AML-193 (cell line): ENCODE measurements at places on chromosomes 6 and 20.

GRCh38 chr6:6654599-6655575 lies 66.4 kb downstream of the LY86 start:
- DNase-seq = peak; percentile 51

DNA sequence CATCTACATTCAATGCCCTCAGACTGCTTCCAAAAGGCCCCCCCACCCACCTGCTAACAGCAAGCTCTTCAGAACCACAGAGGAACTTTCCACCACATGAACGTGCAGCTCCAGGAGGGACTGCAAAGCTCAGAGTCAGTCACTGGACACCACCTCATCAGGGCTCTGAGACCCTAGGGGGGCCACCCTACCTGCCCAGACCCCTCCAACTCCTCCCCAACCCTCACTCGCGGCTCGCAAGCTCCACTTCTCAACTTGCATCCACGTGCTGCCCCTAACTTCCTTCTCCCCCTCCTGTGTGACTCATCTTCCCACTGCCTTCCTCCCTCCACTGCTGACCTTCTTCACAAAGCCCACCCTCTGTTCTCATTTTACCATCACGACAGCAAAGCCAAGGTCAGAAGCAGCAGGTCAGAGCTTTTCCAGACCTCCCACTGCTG lies 6.5 kb downstream of the MBOAT1 start:
- peak; percentile 29 for DNase-seq

- DNase-seq = no peak
Measured at GRCh38 chr20:53748821-53749421, 155.3 kb upstream of the ZNF217 start.

DNA sequence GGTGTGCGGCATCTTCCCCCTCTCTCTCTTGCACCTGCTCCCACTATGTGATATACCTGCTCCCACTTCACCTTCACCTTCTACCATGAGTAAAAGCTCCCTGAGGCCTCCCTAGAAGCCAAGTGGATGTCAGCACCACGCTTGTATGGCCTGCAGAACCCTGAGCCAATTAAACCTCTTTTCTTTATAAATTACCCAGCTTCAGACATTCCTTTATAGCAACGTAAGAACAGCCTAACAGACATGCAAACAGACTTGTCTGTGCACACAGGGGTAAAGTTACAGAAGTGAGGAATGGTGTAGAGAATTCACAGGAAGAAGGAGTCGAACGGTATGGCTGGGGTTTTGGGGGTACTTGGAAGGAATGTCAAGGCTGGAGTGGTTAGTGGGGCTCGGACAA lies 14.8 kb upstream of the TGM2 start:
- no peak for DNase-seq

- no peak for DNase-seq
Measured at GRCh38 chr6:11772109-11772825, 6.3 kb downstream of the ADTRP start.

DNA sequence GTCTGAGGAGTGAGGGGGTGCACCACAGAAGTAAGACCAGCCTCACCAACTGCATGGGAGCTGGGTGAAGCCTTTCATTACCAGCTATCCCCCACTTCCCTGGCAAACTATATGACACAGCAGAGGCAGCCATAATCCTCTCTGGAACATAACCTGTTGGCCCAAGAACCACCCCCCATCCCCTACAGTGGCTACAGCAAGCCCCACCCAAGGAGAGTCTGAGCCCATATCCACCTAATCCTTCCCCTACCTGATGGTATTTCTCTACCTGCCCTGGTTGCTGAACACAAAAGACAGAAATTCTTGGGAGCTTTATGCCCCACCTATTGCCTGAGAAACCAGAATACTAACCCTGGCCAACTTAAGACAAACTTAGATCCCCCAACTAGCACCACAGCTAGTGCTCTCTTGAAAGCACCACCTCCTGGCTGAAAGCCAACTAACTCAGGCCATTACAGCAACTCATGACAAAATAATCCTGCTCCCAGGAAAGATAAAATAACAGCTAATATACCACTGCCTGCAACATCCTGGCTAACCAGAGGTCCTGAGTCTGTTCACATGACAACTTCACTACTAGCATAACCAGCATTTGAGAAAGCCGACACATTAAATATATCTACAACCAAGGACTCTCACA lies 11.2 kb downstream of the RNGTT start:
- no peak for DNase-seq

GRCh38 chr6:56299916-56300315 lies 52.5 kb upstream of the COL21A1 start:
- DNase-seq = no peak

- no peak for DNase-seq
Measured at GRCh38 chr20:43934833-43935232, 20.2 kb downstream of the TOX2 start.

DNA sequence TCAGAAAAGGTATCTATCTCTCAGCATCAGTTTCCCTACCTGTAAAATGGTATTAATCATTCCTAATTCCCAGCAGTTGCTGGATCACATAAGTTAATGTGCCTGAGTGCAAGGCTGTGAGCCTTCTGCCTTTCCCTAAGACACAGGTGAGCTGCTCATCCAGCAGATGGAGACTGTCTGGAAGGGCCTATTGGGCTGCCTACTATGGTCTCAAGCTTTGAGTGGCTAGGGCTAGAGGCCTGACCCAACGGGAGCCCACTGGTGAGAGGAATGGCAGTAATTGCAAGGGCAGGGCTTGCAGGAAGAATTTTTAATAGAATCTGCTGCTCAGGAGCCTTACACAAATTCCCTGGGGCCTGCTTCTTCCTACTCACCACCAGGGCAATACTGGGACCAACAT lies 4.3 kb downstream of the KHDC1 start:
- DNase-seq = no peak

GRCh38 chr6:161094955-161095354 lies 103.4 kb downstream of the MAP3K4 start:
- DNase-seq = no peak

GRCh38 chr6:125827788-125828320 lies 37.1 kb downstream of the NCOA7 start:
- DNase-seq = no peak

GRCh38 chr6:47592131-47592840 lies 106.1 kb upstream of the ADGRF4 start:
- DNase-seq = no peak

DNA sequence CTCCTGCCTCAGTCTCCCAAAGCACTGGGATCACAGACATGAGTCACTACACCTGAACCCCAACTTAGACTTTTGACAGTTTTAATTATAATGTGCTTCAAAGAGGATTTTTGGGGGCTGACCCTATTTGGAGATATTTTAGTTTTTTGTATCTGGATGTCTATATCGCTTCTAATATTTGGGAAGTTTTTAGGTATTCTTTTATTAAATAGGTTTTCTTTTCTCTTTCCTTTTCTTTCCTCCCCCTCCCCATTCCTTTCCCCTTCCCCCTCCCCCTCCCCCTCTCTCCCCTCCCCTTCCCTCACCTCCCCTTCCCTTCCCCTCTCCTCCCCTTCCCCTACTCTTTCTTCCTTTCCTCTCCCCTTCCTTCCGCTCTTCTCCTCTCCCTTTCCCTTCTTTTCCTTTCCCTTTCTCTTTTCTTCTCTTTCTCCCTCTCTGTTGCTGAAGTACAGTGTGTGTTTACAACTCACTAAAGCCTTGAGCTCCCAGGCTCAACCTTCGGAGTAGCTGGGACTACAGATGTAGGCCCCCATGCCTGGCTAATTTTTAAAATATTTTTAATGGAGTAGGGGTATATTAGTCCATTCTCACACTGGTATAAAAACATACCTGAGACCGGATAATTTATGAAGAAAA lies 24.4 kb upstream of the NKX2-4 start:
- no peak for DNase-seq

DNA sequence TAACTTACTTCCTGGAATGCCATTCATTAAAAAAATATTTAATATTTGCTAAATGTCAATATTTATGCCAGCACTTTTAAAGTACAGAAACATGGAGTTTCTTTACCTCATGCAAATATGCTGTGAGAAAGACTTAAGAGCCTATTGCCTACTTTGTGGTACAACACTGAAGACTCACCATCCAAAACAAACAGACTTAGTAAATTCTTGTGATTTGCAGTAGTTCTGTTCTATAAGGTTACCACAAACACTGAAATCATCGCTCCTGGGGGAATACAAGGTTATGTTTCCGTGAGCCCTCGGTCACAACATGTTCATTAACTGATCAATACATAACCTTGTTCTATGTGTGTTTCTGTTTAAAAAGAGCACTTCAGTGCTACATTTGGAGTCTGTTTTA lies 78.3 kb downstream of the ATG5 start:
- DNase-seq = no peak

- no peak for DNase-seq
Measured at GRCh38 chr6:3226481-3227362, 731 bp downstream of the TUBB2B start.
